Sciatic nerve (tissue), 2 donors: ENCODE measurements at places on chromosomes 4 and X.

DNA sequence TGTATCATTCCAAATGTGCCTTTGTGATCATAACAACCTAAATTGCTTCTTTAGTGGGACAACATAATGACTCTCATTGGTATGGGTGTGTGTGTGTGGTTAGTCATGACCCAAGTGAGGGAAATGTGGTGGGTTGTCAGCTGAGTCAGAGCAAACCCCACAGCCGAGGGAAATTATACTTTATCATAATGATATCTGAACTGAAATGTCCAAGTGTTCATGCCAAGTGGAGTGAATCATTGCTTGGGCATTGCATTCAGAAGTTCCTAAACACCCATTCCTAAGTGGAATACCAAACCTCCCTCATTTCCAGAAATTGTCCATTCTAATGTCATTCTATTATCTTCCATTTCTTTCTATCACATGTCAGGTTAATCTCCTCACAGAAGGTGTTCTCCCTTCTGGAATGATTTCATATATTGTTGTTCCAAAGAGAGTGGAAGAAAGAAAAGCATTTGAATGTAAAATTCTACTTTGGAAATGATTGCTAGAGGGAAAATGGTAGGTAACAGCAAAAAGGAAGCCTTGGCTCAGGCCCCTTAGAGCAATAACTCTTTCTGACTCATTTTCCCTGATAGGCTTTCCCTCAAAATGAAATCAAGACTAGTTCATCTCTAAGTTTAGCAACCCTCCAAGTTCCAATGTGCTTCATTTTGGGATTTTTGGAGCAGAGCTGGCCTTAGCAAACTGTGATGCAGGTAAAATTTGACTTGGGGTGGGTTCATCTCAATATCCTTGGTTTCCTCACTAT, 230.7 kb upstream of the KCNIP4 start:
- DNase-seq: no peak

DNA sequence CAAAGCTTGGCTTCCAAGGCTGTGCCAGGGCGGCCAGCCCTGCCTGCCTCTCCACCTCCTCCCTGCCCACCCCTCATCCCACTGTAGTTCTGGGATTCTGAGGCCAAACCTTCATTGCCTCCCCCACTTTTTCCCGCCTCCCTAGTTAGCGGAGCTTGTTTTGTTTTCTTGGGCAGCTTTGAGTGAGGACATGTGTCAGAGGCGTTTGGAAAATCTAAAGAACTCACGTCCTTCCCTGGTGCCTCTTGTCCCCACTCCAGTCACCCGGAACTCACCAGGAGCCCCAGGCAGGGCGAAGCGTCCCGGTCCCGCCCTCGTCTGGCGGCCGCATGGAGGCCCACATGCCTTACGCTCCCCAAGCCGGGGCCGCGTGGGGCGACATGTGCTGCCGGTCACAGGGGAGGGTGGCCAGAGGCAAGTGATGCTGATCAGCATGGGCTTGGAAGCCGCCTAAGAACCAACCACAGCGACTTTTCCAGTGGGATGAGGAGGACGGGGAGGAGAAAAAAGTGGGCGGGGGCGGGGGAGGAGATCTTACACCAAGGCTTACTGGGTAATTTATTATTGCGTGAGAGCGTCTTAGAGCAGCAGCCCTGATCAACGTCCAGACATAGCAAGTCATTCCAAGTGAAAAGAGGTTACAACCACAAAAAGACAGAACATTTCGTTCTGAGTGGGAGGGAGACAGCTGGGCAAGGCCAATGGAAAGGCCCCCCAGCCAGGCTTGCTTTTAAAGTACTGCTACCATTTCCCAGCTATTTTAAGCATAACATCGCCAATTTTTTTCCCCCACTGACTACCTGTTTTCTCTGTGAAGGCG, 48.5 kb downstream of the PRPS1 start:
- peak; percentile 89 for DNase-seq

DNA sequence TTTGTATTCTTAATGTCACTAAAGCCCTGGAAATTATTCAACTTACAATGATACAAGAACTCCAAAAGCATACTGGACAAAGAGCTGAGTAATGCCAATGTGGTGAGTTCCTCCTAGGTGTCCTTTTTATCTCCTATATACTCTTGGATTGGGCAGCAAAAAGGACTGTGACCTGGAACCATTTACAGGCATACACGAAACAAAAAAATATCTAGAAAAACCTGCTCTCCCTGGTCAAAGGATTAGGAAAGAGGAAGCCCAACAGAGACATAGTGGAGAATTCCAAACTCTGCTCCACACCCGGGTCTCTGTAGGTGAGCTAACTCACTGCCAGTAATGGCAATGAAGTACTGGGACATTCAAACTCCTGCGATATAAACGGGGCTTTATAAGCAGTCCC, 25.3 kb downstream of the SULT1B1 start:
- no peak for DNase-seq

DNA sequence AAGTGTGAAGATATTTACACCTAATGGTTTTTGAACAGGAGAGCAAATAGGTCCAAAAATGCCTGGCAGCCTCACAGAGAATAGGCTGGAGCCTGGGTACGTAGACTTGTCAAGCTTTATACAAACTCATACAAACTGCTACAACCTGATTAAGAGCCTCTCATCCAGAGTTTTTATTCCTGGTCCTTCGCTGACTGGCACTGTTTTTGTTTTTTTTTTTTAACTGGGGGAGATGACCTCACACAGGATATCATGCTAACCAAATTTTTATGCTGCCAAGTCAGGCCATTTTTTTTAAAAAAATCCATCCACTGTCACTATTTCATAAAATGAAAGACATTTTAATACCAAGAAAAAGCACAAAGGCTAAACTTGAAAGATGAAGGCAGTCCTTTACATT, 1.9 kb downstream of the FAM114A1 start:
- DNase-seq: no peak

GRCh38 chr4:1351854-1352566, 5.0 kb downstream of the UVSSA start:
- peak; percentile 93 for DNase-seq

DNA sequence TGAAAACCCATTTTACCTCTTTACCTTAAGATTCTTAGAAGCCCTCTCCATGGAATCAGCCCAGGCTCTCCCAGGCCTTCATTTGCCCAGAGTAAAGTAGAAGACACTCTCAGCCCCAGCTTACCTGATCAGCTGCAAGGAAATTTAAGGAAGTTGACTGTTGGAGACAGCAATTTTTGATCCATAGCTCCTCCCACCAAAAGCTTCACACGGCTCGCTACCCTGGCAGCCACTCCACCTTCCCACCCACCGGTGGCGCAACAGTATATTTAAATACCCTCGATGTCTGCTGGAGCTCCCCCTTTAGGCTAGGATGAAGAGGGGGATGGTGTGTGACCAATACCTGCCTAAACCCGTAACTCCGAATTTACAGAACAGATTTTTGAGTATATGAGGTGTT, 75.4 kb downstream of the MBNL3 start:
- no peak for DNase-seq

DNA sequence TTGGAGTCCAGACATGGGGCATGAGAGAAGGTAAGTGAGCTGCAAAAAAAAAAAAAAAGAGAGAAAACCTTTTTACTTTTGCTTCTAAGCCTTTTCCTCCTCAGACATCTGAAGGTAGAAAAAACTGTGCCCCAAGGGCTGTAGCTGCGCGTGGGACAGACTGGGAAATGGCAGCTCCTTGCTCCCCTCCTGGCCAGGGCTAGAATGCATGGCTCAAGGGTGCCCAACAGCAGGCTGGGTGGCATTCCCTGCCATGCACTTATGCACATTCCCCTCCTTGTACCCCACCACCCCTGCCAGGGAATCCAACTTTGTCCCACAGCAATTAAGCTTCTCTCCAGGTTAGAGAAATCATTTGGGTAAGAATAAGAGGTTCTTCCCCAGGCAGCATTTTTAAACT, 421.2 kb downstream of the TRAM1L1 start:
- no peak for DNase-seq

DNA sequence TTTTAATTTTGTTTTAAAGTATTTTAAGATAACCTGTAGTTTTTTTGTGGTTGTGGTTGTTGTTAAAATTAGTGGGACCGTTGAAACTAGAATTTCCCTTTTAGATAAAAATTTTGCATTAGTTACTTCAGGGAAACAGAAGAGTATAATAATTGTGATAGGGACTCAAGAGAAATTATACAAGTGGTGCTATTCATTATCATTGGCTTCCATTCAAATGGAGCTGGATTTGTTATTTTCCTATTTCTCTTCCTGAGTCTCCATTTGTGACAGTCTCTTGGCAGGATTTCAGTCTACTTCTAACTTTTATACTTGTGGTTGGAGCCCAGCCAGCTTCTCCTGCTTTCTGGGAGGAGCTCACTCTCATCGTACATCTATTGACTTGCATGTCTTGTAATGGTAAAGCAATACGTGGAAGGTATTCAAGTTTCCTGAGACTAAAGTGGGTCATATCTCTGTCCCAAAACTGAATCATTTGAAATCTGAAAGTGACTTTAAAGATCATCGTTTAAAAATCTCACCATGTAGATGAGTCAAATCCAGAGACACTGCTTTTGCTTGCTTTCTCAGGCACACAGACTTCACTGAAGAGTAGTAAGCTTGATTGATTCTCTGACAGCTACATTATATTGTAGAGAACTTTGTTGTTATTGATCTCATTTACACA, 155.8 kb downstream of the RPA4 start:
- peak; percentile 53 for DNase-seq

DNA sequence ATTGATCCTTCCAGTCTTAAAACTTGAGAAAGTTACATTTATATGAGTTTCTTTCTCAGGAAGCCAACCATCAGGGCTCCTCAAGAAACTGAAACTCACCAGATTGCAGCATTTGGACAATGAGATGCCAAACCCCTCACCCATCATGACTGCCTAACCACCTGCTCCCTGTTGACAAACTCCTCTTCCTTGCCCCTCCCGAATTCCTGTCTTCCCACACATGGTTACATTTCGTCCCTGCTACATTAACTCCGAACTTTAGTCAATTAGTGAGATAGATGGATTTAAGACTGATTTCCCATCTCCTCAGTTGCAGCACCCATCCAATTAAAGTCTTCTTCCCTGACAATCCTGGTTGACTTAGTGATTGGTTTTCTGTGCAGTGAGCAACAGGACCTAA, 118.7 kb downstream of the ZNF330 start:
- DNase-seq: no peak

DNA sequence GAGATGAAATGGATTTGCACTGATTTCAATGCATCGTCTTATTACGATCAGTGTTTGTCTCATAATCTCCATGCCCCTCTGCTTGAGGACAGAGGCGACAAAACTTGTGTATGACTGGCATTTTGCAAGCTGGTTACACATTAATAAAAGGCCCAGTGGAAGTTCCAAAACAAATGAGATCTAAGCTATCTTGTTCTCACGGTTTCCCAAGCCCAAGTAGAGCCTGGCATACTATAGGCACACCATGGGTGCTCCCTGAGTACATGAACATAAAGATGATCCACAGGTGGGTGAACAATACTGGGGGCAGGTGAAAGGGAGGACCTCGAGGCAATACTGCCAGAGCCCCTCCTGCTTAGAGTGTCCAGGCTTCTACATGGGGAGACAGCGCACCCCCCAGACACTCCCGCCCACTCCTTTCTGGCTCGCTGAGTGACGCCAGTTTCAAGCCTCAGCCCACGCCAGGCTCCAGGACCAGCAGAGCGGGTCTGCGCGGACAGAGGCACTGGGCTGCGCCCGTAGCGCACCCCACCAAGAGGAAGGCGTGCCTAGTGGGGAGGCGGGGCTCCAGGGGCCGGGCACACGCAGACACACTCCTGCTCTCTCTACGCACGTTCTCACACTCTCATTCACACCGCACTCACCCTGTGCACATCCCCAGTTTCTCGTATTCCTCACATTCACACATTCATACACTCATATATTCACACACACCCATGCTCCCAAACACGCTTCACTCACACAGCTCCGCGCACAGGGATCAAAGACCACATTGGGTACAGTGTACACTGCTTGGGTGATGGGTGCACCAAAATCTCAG, 8.9 kb upstream of the GSX2 start:
- no peak for DNase-seq

DNA sequence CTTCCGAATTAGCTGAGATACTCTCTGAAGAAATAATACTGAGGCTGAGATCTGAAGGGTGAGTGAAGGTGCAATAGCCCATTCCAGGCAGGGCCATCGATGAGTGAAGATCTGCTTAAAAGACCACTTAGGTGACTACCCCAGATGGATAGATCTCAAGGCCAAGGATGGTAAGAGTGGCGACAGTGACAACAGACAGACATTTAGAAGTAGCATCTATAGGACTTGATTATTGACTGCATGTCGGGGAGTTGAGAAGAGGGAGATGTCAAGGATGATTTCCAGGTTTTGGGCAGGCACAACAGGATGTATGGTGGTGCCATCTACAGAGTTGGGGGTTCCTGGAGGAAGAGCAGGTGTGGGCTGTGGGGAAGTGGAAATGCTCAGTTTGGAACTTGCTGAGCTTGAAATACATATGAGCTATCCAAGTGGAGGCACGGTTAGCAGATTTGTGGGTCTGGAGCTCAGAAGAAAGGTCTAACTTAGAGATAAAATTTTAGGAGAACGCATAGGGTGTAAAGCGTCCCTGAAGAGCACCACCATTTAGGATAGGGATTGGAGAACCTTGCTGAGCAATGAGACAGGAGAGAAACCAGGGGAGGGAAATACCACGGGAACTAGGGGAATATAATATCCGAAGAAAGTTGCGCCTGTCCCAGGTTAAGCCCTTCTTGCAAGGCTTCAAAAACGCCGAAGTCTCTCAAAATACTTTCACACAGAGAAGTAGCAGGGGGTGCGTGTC, 688 bp downstream of the UFSP2 start:
- DNase-seq: no peak

GRCh38 chr4:151218343-151218742, 58.6 kb upstream of the PRSS48 start:
- DNase-seq: no peak

- no peak for DNase-seq
Observed at GRCh38 chr4:185811509-185812364, at the start of gene SORBS2. TSS of gene SORBS2 (minus strand) at chr4:185812194. CDS start at chr4:185690571, 121,623 bp downstream.

- no peak for DNase-seq
Observed at GRCh38 chrX:84363051-84363450, 139.2 kb downstream of the HDX start.

GRCh38 chrX:151458824-151459223, 61.8 kb downstream of the VMA21 start:
- no peak for DNase-seq

DNA sequence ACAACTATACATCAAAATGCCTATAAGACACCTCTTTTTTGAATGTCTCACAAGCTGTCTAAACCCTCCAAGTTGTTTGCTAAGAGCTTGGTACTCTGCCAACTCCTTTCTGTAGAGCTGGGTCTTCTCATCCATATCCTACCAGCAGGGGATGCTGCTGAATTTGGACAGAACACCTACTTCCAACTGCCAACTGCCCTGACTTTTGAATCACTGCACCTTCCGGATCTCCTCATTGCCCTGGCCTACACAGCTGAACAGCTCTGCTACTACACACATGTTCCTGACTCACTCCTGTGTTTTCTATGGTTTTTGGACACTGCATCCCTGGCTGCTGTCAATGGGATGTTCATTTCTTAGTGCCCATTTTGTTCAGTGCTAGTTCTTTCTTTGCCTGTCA, 18.7 kb downstream of the FAM184B start:
- no peak for DNase-seq
